ENCODE measurements at places on chromosomes 13 and 19. TPM values are rescaled to one million over a fixed set of nuclear protein-coding genes. Genes with fewer than 3 reads are reported as not detected.

- no peak for DNase-seq
Observed at GRCh38 chr13:52383366-52383765, 22.6 kb downstream of the THSD1 start.

DNA sequence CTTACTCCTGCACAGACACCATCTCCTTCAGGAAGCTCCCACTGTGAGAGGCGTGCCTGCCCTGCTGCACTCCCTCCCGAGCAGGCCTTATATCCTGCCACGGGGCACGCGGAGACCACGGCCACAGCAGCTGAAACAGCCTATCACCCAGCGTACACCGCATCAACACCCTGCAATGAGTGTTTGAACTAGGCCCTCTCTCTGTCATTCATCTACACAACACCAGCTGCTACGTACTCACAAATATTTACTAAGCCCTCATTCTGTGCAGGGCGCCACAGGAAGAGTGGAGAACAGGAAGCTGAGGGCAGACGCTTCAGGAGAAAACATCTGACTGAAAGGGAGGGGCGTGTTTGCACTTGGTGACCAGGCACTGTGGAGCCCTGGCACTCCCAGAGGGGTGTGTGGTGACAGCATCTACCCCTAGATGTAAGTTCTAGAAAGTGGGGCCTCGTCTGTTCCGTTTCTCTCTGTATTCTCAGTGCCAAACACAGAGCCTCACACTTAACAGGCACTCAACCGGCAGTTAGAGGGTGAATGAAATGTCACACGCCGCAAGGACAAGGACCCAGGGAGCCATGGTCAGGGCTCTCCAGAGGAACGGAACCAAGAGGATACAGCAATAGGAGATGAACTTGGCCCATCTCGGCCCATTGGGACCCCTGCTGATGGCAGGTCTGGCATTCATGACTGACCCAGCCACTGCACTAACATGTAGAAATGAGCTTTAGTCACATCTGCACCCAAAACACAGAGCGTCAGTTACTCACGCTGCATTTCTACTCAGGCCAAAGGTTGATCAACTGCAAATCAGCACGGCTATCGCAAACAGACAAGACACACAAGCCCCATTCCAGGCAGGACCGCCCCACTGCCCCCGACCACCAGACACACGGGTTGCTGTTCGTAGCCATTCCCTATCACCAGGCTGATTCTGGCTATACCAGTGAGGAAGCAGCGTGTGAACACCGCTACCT, 15.7 kb downstream of the RANBP3 start:
- peak; percentile 66 for DNase-seq

DNA sequence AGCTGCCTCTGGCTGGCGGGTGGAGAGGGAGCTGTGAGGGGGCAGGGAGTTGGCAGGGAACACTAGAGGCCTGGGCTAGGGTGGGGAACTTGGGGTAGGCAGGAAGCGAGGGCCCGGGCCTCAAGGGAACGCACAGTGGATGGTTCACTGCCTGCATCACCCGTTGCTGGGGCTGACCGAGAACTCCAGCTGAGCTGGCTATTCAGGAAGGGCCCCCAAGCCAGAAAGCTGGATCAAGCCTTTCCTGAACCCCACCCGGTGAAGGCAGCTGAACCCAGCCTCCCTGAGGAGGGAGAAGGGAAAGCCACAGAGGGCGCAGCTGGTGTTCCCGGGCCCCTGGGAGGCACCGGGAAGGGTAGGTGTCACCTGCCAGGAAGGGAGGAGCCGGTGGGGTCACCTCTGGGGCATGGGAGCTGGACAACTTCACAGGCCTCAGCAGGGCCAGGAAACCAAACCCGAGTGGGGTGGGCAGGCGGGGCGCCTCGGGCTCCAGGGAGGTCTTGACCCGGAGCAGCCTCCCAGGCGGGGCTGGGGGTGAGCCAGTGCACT, 13.9 kb downstream of the PALM start:
- no peak for DNase-seq

DNA sequence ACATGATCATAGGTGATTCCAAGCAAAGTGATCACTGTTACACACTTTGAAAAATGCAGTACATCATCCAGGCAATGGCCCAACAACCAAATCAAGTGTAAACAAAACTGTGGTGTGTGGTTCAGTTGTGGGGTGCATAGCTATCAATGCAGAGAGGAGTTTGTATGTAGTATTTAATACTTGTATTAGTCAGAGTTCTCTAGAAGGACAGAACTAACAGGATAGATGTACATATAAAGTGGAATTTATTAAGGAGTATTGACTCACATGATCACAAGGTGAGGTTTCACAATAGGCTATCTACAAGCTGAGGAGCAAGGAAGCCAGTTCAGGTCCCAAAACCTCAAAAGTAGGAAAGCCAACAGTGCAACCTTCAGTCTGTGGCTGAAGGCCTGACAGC, 249.3 kb upstream of the HTR2A start:
- no peak for DNase-seq

DNA sequence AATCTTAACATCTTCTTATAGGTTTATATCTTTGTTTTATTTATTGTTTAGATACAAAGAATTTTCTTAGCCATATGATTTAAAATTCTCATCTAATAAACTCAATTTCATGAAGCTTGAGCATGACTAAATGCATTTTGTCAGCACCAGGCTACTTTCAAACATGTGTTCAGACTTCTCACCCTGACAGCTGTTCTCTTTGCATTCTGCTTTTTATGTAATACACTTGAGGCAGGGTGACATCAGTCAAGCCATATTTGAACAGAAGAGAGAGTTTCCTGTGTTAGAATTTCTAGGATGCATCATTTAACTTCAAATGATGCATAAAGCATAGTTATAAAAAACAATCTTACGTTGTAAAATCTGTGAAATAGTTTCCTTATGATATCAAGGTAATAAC, 1295.1 kb upstream of the PCDH20 start:
- DNase-seq, result no peak

GRCh38 chr19:48991873-48992580, 1.1 kb downstream of the GYS1 start:
- peak; percentile 50 for DNase-seq

Gene CRYL1
- polyA plus RNA-seq, result 51.4 TPM

Gene TEX26
- polyA plus RNA-seq, result not detected

Gene NKPD1
- 0.11 TPM for polyA plus RNA-seq

Gene PEPD
- polyA plus RNA-seq, result 218 TPM

Data from CD14-positive monocyte (primary cell).